ENCODE measurements at places on chromosomes 5 and 9.

- DNase-seq, result no peak
Observed at GRCh38 chr9:20255052-20255451, 367.2 kb downstream of the MLLT3 start.

DNA sequence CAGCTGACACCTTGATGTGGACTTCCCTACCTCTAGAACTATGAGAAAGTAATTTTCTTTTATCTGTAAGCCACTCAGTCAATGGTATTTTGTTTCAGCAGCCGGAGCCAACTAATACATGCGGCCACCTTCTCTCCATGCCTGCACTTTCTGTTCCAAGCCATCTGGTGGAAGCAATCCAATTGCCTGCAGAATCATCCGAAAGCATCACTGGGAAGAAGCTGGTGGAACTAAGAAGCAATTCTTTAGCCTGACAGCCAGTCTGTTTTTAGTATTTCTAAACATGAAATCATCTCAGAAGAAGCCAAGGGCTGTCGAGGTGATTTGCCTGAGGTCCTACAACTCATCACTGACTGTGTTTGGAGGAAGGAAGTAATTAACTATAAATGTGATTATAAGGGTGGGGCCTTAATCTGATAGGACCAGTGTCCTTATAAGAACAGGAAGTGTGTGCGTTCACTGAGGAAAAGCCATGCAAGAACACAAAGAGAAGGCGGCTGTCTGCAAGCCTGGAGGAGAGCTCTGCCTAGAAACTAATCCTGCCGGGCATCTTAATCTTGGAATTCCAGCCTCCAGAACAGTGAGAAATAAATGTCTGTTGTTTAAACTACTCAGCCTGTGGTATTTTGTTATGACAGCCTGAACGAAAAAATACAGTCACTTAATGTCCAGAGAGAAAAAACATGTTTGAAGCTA lies 49.1 kb downstream of the NXNL2 start:
- no peak for DNase-seq

GRCh38 chr9:110130791-110131416 lies 77.1 kb downstream of the C9orf152 start:
- no peak for DNase-seq

GRCh38 chr9:61671276-61671973 lies 481.6 kb downstream of the SPATA31A7 start:
- no peak for DNase-seq

GRCh38 chr9:34612788-34613390 lies 992 bp upstream of the RPP25L start:
- peak; percentile 78 for DNase-seq

- DNase-seq, result no peak
Observed at GRCh38 chr5:57539281-57539701, 56.7 kb upstream of the ACTBL2 start.

- no peak for DNase-seq
Observed at GRCh38 chr5:112372543-112372942, 46.5 kb downstream of the EPB41L4A start.

GRCh38 chr9:107484117-107484723 lies 5.3 kb downstream of the KLF4 start:
- DNase-seq, result no peak

- DNase-seq, result no peak
Observed at GRCh38 chr5:127451096-127451495, 66.3 kb upstream of the PRRC1 start.

DNA sequence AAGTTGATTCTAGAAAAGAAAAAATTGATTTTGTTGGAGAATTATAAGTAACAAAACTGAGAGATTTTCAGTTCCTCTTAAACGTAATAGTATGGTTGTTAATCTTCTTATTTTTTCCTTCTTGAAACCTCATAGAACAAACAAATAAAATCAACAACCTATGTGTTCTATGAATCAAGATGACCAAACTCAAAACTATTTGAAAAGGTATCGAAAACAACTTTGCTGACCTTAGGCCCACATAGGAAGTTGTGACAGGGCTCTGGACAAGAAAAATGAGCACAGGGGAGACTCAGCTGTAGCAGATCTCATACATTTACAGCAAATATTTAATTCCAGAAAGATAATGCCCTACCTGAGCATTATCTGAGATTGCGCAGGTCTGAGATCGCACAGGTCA lies 169.4 kb upstream of the CCNH start:
- no peak for DNase-seq

DNA sequence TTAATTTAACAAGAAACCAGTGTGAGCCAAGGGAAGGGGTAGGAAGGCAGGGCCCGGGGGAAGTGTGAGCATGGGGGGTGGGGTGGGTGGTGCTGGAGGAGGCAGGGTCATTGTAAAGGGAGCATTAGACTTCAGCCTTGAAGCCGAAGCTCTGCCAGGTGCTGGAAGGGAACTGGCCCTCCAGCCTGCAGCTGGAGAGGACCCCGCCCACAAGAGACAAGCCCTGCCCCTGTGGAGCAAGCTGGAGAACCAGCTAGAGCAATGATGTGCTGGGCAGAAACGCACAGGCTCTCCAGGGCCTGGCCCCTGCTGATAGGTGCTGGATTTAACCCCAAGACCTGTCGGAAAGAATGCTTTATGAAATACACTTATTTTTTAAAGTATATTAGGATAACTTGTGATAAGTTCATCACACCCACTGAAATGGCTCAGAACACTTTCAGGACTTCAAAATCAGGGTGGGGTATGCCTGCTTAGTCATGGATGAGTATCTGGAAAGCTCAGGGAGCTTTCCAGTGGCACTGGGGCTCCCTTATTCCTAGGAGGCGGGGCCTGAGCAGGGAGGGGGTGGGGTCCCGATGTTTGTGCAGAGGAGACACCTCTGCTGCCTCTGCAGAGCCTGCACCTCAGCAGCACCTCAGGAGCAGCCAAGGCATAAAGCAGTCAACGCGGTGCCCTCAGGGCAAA lies 27.1 kb downstream of the UBE2QL1 start:
- DNase-seq, result no peak

DNA sequence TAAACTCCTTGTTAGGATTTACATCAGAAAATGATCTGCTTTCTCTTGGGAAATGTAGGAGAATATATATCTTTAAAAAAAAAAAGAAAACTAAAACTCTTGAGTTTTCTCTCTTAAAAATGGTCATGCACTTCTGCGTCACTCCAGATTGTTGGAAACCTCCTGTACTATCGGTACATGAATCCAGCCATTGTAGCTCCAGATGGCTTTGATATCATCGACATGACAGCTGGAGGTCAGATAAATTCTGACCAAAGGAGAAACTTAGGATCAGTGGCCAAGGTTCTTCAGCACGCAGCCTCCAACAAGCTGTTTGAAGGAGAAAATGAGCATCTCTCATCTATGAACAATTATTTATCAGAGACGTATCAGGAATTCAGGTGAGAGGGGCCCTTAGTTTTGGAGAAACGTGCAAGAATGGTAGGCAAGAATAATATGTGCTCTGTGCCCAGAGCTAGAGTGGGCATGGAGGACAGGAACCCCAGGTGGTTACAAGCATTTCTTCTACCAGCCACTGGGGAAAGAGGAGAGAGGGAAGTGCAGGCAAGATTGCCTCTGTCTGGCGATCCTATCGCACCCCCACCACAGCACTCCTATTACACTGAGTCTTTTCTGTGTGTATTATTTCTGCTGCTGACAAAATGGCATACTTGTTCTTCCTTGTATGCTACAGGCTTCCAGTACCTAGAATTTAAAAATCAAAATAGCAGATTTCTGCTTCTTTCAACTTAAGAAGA lies 41.4 kb upstream of the F2R start:
- no peak for DNase-seq

DNA sequence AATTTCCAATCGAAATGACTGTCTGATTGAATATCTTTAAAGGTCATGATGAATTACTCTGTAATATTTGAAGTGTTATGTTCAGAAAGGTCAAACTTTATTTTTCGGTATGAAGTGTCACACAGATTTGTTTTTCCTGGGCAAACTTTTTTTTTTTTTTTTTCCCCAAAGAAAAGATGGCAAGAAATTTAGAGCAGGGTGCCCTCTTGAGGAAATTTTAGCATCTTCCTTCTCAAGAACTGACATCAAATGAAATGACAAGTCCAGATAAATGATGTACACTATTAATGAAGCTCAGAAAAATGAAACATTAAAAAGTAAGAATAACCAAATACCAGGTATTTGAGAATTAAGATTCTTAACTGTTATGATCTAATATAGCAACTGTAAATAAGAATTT lies 123.6 kb downstream of the INVS start:
- DNase-seq, result no peak

GRCh38 chr5:74337254-74337983 lies 303.1 kb downstream of the ENC1 start:
- DNase-seq, result no peak

Data from activated CD4-positive, alpha-beta T cell treated with anti-CD3 and anti-CD28 coated beads, Interleukin-2, amount 50 U/mL, for 48 hours (primary cell).